Anterior cingulate cortex (tissue), 58 donors: ENCODE measurements at places on chromosomes 3 and 15.
A peak's percentile ranks its signal among the peaks of the same experiment; 100 is the strongest.

- DNase-seq = no peak
Measured at GRCh38 chr3:179663093-179663492, 10.3 kb downstream of the USP13 start.

DNA sequence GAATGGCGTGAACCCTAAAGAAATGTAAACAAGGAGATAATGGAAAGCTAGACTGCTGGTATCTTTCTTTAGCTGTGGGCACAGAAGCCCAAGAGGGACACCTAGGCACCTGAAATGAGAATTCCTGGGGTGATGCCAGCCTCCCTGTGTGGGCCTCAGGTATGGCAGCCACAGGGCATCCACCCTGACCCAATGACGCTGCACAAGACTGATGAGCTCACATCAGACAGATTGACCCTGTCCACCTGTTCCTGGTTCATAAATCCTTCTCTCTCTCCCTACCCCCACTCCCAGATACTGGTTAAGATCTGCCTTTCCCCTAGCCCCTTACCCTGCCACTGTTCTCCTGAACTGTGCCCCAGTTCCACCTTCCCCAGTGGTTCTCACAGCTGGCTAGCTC, 1.5 kb downstream of the GLB1 start:
- DNase-seq = no peak

GRCh38 chr3:11719406-11720303, 75.9 kb upstream of the VGLL4 start:
- peak; percentile 65 for DNase-seq

DNA sequence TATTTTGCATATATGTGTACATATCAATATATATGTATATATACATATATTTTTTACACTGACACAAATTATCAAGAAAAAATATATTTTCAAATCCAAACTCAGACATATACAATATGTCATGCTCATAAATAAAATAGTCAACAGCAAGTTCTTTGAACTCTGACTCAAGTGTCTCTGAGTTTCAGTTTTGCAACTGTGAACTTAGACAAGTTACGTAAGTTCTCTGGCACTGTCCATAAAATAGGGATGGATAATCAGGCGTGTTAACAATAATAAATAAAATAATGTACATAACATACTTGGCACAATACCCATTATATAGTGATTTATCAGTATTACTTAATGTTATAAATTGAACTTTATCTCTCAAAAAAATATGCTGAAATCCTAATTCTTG, 12.1 kb upstream of the XRN1 start:
- DNase-seq = no peak

GRCh38 chr3:50509715-50510114, 6.3 kb upstream of the CACNA2D2 start:
- DNase-seq = no peak

DNA sequence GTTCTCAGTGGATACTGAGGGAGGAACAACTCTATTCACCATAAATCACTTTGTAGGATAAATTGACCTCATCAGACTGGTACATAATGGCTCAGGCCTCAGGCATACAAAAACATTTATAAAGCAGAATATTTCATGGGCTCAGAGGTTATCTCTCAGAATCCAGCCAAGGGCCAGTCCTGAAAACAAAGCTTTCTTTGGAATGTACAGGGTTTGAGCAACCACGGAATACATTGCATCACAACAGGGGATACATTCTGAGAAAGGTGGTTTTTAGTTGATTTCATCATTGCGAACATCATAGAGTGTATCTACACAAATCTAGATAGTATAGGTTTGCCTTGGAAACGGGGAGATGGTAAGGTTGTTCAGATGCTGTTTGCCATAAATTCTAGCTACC, 33.4 kb upstream of the CTDSPL2 start:
- no peak for DNase-seq

- DNase-seq = no peak
Measured at GRCh38 chr15:90610190-90610589, 80.5 kb downstream of the CRTC3 start.

DNA sequence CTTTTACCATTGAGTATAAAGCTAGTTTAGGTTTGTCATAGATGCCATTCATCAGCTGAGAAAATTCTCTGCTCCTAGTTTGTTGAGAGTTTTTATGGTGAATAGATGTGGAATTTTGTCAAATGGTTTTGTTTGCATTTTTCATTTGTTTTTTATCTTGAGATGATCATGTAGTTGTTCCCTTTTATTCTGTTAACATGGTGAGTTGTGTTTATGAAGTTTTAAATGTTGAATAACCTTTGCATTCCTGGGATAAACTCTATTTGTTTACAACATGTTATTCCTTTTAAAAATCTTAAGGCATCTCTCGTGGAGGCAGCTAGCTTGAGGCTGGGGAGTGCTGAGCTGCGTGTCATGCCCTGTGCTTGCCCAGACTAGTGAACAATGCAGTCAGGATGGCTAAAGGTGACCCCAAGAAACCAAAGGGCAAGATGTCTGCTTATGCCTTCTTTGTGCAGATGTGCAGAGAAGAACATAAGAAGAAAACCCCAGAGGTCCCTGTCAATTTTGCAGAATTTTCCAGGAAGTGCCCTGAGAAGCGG, 48.5 kb downstream of the ANAPC13 start:
- no peak for DNase-seq

DNA sequence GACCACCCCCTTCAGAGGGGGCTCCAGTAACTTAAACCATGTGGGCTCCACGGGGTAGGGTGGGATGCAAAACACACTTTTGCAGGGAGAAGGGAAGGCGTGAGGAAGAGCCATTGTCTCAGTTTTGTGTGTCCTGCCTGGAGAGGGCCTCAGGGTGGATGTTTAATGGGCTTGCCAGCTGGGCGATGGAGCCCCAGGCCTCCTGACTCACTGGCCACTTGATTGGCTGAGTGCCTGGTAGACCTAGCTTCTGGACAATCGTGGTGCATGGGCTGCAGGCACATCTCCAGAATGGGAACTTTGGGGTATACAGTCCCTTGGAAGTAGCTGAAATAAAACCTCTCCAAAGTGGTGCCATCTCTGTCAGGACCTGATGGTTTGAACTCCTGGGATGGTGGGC, 118.3 kb upstream of the MRPS22 start:
- no peak for DNase-seq

DNA sequence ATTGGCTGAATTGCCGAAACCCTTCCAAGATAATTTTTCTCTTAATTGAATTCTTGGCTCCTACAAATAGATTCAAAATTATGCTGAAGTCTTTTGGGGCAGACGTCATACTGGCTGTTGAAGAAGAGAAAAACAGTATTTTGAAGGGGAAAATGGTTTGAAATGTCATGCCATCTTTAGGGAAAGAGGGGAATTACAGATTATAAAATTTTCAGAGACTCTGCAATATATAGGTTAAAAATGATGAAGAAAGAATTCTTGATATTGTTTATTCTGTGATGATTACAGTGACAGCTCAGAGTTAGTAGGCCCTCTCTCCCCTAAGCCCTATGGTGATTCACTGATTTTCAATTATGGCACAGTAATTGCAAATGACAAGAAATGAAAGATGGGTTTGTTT, 86.1 kb downstream of the CGNL1 start:
- DNase-seq = no peak
